Activated T-helper 1 cell treated with anti-CD3 and anti-CD28 coated beads, Interleukin-12 subunit alpha, Interleukin-12 subunit beta, Interleukin-2, Interleukin-4 antibody, amounts not matched to agents 30 ng/mL and 10 ng/mL and 1 ng/mL, durations not matched to agents 14 hours and 24 hours and 36 hours (primary cell): ENCODE measurements at places on chromosomes 2 and 18.

- DNase-seq: no peak
Observed at GRCh38 chr2:100670232-100670631, 107.4 kb downstream of the PDCL3 start.

DNA sequence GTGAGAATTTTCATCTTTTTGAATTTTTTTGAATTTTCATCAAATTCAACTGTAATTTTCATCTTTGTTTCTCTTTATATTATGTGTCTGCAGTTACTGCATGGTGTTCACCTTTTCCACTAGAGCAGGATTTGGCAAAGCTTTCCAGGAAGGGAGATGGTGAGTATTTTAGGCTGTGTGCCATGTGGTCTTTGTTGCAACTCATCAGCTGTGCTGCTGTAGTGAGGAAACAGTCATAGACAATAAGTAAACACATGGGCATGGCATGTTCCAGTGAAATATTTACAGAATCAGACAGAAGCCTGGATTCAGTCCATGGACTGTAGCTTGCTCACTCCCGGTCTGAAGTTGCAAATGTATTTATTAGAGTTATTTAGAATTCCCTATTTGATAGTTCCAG is 120.4 kb downstream of the DCDC2C start:
- no peak for DNase-seq

DNA sequence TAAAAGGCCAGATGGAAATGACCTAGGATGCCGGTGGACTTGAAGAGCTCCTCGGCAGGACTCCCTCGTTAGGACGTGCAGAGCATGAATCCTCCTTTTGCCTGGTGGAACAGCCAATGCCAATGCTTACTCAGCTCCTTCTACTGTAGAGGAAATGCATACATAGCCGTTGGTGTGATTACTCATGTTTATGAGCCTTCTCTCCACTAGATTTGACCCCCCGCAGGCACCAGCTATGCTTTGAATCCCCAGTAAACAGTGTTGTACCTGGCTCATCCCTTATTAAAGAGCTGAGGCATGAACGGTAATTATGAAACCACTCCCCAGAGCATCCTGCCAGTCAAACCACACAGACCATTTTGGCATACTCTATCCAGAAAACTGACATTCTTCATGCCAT is 172.8 kb downstream of the ANTXR1 start:
- DNase-seq: no peak

- peak; percentile 41 for DNase-seq
Observed at GRCh38 chr2:30234180-30234971, 3.0 kb downstream of the LBH start.

DNA sequence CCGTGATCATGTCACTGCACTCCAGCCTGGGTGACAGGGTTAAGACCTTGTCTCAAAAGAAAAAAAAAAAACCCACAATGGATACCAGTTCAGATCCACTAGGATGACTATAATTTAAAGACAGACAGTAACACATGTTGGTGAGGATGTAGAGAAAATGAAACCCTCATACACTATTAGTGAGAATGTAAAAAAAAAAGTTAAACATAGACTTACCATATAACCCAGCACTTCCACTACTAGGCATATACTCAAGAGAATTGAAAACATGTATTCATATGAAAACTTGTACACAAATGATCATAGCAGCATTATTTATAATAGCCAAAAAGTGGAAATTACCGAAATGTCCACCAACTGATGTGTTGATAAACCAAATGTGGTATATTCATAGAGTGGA is 48.7 kb downstream of the KIF3C start:
- DNase-seq: no peak

DNA sequence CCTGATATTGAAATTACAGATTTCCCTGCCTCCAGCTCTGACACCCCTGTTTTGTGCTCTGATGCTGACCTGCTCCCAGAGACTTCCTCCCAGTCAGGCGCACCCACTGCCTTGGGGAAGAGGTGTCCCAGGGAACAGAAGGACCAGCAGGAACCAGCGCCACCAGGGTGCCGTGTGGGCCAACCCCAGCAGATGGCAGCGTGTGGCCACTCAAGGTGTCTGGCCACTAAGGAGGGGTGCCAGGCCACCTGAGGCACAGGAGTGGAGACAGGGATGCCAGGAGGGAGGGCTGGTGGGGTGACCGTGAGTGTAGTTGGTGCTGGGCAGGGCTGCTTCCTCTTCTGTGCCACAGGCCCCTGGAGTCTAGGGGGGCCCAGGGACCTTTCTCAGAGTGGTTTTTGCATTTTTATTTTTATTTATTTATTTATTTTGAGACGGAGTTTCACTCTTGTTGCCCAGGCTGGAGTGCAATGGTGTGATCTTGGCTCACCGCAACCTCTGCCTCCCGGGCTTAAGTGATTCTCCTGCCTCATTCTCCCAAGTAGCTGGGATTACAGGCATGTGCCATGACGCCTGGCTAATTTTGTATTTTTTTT is 56.0 kb downstream of the TEX44 start:
- DNase-seq: peak; percentile 54

- DNase-seq: no peak
Observed at GRCh38 chr18:34866310-34866709, 156.2 kb downstream of the DTNA start.
